ENCODE measurements at places on chromosomes 13 and 19. TPM values are rescaled to one million over a fixed set of nuclear protein-coding genes. Genes with fewer than 3 reads are reported as not detected.

DNA sequence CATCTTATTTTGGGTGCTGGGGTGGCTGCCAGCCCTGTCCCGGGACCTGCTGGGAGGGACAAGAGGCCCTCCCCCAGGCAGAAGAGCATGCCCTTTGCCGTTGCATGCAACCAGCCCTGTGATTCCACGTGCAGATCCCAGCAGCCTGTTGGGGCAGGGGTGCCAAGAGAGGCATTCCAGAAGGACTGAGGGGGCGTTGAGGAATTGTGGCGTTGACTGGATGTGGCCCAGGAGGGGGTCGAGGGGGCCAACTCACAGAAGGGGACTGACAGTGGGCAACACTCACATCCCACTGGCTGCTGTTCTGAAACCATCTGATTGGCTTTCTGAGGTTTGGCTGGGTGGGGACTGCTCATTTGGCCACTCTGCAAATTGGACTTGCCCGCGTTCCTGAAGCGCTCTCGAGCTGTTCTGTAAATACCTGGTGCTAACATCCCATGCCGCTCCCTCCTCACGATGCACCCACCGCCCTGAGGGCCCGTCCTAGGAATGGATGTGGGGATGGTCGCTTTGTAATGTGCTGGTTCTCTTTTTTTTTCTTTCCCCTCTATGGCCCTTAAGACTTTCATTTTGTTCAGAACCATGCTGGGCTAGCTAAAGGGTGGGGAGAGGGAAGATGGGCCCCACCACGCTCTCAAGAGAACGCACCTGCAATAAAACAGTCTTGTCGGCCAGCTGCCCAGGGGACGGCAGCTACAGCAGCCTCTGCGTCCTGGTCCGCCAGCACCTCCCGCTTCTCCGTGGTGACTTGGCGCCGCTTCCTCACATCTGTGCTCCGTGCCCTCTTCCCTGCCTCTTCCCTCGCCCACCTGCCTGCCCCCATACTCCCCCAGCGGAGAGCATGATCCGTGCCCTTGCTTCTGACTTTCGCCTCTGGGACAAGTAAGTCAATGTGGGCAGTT is 8.6 kb downstream of the CALM3 start:
- no peak for DNase-seq

ZFR2 gene
- total RNA-seq: not detected

- DNase-seq: no peak
These were observed 27.2 kb downstream of the DOT1L start for GRCh38 chr19:2190848-2191455.

CCDC8 gene
- total RNA-seq: 22.5 TPM

ZNF813 gene
- total RNA-seq: 5.6 TPM

DNA sequence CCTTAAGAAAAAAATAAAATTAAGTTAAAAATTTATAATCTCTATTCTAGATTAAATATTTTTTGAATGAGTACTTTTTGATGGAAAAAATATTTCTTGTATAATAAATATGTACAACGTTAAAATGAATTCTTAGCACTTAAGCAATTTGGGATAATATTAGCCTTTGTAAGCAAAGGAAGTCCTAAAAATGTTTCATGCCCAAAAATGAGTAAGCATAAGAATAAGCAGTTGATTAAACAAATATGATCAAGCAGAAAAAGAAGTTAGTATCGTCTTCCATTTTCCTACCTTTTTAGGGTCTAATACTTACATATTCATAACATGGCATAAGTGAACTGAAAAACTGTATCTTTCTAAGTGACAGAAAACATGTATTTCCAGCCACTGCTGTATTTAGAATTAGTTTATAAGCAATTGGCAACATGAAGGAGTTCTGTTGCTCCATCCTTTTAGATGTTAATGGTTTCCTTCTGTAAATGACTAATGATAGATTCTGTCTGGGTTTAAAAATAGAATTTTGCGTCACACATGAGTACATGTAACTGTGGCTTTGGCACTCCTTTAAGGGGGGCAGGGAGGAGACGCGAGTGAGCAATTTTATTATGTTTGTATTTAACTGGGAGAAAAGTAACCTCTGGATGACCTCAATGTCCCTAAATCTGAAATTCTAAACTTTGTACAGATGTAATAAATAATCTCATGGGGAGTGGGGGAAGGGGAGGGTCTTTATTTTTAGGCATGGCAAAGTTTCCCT is 237.4 kb downstream of the RGCC start:
- peak; percentile 24 for DNase-seq

ZNF709 gene
- 0.27 TPM for total RNA-seq

GRCh38 chr19:29681422-29682235 is 16.4 kb downstream of the PLEKHF1 start:
- no peak for DNase-seq

DNA sequence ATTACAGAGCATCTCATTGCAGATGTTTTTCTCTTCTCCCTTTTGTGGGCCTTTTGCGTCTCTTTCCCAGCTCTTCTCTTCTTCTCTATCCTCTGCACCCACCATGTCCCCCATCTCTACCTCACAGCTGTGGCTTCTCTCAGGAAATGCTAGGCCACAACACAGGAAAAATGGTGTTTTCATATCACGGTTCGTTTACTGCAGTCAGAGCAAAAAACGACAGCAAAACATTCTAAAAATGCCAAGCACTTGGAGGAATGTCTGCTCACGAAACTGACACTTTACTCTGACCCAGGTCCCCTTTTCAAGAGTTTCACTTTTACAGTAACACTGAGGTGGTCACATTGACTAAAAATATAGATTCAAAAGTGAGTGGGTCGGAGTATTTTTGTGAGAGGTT is 152.2 kb downstream of the DCT start:
- no peak for DNase-seq

DNA sequence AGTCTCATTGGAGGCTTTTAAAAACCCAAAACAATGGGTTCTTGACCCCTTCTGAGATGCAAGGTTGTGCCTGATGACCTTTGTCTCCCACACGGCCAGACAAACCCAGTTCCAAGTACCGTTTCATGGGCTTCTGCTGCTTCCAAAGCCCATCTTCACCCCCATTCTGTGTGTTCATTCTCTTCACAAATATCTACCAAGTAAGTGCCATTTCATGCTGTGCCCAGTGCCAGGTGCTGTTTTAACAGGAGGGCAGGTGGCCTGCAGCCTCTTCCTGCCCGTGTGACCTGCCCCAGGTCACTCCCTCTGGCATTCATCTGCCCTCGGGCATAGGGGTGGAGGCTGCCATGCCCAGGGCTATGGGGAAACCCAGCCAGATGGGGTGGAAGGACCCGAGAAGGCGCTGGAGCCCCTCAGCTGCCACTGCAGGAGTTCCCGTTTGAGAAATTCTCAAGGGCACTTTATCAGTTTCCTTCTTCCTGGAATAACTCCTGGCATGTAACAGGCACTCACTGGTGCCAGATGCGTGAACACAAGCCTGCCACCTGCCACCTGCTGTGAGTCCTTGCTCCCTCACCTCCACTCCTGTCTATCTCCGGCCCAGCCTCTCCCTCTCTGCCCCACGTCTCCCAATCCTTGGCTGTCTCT is 12.5 kb downstream of the CAPN12 start:
- no peak for DNase-seq

- DNase-seq: no peak
These were observed 54.9 kb downstream of the TUBGCP3 start for GRCh38 chr13:112532837-112533745.

NACC1 gene
- 93.0 TPM for total RNA-seq

ADAMTS10 gene
- 0.29 TPM for total RNA-seq

LILRB1 gene
- total RNA-seq: not detected

DNA sequence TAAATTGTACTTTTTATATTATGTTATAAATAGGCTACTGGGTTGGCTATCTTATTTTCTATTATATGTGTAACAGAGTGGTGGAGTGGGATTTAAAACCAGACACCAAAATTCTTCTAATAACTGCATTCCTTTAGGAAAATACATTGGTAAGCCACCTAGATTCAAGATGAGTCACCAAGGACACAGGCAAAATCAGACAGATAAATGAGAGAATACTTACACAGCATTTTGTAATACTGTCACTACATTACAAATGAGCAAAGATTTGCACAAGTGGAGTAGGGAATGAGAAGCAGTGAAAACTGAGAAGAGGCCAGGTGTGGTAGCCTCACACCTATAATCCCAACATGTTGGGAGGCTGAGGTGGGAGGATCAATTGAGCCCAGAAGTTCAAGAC is 6.2 kb upstream of the SPART start:
- no peak for DNase-seq

DNA sequence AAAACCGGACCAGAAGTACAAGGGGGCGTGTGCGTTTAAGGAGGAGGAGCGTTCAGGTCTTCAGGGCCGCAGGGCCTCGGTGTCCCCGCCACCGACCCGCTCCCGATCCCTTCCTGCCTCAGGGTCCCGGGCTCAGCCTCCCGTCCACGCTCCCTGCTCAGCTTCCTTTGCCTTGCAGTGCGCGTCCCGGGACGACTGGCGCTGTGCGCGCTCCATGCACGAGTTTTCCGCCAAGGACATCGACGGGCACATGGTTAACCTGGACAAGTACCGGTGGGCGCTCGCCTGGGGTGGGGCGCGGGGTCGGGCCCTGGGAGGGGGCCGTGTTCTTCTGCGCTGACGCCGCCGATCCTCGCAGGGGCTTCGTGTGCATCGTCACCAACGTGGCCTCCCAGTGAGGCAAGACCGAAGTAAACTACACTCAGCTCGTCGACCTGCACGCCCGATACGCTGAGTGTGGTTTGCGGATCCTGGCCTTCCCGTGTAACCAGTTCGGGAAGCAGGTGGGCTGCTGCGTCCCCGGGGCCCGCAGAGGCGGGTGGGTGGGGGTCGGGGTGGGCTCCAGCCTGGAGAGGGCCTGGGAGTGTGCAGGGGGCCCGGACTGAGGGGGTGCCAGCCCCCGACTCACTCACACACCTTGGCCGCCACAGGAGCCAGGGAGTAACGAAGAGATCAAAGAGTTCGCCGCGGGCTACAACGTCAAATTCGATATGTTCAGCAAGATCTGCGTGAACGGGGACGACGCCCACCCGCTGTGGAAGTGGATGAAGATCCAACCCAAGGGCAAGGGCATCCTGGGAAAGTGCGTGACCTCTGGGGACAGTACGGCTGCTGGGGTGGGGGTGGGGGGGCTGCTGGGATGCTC is 1.4 kb downstream of the GPX4 start:
- no peak for DNase-seq

DNA sequence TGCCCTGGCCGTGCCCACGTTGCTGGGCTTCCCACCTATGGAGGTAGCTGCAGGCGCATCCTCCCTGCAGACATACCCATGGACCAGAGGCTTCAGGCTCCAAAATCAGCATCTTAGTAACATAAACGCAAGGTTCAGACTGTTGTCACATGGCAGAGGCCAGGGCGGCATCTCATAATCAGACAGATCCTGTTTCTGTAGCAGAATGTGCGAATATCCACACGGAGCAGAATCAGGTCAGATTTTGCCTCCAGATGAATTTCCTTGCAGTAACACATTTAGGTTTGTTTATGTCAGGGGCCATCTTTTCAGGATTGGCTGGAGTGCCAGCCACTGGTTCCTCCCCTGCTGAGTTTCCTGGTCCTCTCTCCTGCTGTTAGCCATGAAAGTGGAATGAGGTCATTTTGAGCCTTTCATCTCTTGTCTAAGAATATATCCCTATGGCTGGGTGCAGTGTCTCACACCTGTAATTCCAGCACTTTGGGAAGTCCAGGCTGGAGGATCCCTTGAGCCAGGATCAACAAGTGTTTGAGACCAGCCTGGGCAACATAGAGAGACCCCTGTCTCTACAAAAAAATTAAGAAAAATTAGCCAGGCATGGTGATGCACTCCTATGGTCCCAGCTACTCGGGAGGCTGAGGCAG is 20.5 kb downstream of the SMARCA4 start:
- no peak for DNase-seq

DNA sequence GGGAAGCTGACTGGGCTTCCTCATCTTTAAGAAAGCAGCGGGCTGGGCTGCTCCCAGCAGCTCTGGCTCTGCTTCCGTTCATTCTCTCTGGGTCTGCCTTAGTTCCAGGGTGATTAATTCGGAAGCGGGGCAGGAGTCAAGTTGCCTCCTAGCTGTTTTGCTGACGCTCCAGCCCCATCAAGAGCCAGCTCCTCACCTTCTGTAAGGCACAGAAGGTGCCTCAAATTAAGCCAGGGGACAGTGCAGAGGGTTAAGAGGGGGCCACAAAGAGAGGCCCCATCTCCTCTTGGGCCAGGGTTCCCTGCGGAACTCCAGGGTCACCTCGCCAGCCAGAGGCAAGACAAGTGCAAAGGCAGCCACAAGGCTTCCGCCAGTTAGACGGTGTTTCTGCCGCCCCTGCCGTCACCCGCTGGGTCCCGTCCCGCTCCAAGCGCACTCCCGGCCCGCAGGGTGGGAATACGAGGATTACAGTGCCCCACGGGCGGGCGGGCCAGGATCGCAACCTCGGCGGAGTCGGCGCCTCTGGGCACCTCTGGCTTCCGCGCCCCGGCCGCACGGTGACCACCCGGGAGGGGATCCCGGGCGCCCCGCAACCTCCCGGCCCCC is 508 bp downstream of the SLC15A1 start:
- no peak for DNase-seq

DNA sequence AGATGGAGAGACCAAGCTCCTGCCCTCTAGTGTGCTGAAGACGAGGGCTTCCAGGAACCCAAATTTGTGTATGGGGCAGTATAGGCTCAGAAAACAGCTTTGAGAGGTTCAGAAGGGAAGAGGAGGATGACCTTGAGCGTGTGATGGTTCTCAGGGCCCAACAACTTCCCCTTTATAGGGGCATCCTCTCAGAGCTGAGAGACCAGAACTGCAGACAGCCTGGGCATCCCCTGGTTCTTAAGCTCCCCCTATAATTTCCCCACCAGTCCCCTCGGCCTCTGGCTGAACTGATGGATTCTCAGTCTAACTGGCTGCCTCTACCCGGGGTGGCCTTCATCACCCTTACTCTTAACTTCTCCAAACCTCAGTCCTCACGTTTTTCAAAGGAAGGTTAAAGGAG is 167.5 kb downstream of the URI1 start:
- no peak for DNase-seq

GRCh38 chr13:83677985-83678384 is 204.3 kb downstream of the SLITRK1 start:
- DNase-seq: no peak

ZNF665 gene
- total RNA-seq: 2.2 TPM

DNA sequence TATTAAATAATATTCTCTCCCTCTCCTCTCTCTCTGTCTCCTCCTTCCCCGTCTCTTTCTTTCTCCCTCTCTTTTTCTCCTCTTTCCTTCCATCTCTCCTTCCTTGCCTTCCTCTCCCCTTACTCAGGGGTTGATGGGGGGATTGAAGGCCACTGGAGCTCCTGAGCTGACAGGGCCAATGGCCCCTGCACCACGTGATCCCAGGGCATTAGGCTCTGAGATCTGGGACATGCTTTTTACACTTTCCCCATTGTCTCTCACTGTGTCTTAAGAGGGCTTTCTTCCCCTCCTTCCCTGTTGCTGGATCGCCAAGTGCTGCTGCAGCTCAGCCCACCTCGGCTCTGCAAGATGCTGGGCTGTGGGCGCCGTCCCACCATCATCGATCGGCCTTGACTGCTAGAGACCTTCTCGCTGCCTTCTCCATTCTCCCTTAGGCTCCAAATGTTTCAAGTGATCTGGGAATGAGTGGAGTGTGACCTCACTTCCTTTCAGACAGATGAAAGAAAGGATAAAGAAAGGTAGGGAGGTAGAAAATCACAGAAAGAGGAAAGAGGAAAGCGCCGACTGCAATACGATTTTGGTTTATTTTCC is 42.2 kb downstream of the COL4A1 start:
- DNase-seq: no peak

ZIM2 gene
- not detected for total RNA-seq

All from K562 (cell line).